ENCODE measurements at places on chromosomes 11 and 22. TPM values are rescaled to one million over a fixed set of nuclear protein-coding genes. Genes with fewer than 3 reads are reported as not detected.

RFPL2 gene
- total RNA-seq: not detected

P2RY2 gene
- total RNA-seq: 19.8 TPM

C22orf31 gene
- not detected for total RNA-seq

OR52A1 gene
- total RNA-seq: not detected

CECR2 gene
- not detected for total RNA-seq

APOL1 gene
- 27.0 TPM for total RNA-seq

USP2 gene
- total RNA-seq: 2.7 TPM

RTN4R gene
- total RNA-seq: 7.0 TPM

RAG1 gene
- 0.63 TPM for total RNA-seq

Measured in PC-9 (cell line).